ENCODE measurements at places on chromosomes 7 and 10. TPM values are rescaled to one million over a fixed set of nuclear protein-coding genes. Genes with fewer than 3 reads are reported as not detected.

GRCh38 chr10:3036155-3037021 lies 31.0 kb upstream of the PFKP start:
- DNase-seq = no peak

GRCh38 chr10:119306986-119307392 lies 99.6 kb downstream of the GRK5 start:
- DNase-seq = no peak

GRCh38 chr7:142883571-142884285 lies 1.8 kb downstream of the TRPV6 start:
- DNase-seq = no peak

DNA sequence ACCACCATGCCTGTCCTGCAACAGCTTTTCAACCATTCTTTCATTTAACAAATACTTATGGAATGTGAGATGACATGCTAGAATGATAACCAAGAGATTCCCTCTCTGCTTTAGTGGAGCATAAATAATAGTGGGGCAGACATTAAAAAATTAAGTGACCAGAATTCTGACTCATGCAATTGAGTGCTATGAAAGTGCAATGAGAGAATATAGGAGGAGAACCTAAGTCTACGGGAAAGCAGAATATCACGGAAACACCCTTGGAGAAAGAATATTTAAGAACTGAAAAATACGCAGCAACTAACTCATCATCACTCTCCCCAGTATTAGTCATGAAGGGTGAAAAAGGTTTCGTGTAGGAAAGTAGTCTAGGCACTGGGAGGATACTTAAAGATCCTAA lies 7.1 kb downstream of the KIF5B start:
- DNase-seq = no peak

DNA sequence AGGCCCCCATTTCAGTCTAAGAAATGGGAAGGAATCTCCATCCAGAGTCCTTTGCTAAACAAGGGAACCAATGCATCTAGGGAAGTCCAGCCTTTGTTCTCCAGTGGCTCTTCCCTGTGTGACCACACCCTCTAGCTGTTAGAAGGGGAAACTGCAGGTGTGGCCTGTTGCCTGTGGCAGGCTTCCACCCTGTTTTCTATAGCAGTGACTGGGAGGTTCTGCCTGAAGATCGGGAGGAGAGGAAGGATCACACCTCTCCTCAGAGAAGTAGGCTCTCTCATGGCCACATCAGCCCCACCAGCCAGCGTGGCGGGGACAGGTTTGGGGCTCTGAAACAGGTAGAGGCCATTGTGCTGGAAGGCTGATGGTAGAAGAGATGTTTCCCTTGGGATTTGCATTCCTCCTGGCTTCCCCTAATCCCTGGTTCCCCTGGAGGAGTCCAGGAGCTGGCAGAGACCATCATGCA lies 47.7 kb upstream of the TRIM8 start:
- no peak for DNase-seq

DNA sequence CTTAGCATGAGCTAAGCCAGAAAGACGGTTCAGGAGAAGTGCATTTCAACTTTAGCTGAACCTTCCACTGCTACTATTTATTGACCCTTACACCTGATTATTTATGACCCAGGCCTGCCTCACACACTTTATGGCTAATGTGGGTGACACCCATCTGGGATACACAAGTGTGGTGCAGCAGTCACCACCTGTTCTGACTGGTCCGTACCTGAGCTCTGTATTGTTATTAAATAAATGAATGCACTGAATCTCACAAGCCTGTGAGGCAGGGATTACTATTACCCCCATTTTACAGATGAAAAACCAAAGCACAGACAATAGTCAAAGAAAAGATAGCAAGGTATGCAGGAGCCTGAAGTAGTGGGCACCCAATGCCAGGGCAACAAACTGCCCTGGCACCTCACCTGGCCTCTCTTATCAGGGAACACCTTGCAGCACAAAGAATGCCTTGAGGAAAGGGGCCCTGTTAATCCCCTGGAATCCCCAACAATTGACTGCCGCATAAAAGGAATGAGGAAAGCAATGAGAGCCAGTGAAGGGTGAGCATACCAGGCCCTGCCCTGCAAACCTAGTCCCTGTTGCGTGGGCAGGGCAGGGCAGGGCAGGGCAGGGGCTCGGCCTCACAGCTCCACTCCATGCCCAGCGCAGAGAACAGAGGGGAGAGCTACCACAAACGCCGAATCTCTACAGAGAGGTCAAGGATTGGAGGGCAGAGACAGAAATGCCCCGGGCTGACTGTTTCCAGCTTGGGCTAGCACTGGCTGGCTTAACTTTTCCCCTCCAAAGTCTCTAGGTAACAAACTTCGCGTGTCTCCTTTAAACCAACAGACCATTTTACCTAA lies 1.3 kb downstream of the ANXA11 start:
- no peak for DNase-seq

GRCh38 chr7:69635555-69636185 lies 37.4 kb downstream of the AUTS2 start:
- no peak for DNase-seq

DNA sequence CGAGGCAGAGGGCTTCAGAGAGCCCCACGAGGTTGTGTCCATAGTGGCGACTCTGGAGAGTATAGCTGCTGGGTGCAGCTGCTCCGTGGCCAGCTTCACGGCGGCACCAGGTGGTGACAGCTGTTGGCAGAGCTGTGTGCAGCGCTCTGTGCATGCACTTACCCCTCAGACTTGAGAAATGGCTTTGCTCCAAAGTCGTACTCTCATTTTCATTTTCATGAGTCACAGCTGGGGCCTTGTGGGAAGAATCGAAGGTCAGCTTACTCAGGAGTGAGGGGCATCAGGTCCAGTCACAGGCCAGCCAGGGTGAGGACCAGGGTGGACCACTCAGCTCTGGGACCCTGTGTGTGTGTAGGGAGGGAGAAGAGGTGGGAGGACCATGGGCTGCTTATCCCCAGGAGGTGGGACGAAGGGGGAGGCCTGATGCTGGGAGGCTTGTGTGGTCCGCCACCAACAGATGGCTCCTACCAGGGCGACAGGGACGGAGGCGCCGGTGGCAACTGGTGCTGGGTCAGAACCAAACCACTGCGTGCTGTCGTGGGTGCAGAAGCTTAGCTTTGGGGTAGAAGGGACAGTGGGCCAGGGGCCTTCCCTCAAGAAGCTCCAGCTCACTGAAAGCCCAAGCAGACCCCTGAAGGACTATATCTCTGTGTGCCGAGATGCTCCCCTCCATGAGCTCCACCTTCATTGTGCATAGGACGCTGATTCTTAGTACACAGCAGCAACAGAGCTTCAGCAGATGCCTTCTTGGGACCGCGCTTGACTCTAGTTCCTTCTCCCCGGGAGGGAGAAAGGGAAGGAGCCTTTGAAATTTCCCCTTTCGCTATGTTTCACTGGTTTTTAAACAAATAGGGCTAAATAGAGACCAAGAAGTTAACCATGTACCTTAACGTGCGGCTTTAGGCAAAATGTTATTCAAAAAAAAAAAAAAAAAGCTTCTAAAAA lies 225.0 kb downstream of the CELF2 start:
- no peak for DNase-seq

GRCh38 chr7:78368771-78369170 lies 570.2 kb downstream of the PHTF2 start:
- no peak for DNase-seq

- no peak for DNase-seq
These were observed 17.8 kb downstream of the KCP start for GRCh38 chr7:128892521-128893250.

DNA sequence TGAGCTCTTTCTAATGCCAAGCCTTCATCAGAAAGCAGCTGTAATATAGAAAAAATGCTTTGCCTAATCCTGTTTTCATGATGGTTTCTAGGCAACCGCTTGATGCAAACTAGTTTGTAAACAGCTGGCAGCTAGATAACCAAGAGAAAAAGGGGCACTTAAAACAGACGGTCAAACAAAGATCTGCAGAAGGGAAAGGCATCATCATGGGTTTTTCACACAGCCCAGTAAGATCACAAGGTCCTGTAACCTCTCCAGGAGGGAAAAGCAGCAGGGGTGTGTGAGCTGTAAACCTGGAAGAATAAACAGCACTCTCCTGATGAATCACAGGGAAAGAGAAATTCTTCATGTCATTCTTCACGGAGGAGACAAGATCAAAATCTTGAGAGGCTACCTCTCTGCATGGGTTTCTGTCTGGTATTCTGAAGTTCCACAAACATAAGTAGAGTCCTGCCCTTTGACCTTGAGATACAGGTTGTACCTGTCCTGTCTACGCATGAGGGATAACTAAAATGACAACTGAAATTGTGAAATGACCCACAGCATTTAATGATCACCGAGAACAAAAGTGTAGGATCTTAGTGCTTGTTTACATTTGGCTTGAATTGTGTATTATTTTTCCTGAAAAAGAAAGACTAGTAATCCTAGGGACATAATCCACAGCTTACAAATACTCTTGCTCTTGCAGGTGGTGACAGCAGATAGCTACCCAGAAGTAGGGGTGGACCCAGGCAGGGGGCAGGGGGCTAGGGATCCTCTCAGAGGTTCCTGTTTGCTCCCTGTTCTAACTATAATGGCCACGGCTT lies 48.0 kb downstream of the CREB3L2 start:
- no peak for DNase-seq

DNA sequence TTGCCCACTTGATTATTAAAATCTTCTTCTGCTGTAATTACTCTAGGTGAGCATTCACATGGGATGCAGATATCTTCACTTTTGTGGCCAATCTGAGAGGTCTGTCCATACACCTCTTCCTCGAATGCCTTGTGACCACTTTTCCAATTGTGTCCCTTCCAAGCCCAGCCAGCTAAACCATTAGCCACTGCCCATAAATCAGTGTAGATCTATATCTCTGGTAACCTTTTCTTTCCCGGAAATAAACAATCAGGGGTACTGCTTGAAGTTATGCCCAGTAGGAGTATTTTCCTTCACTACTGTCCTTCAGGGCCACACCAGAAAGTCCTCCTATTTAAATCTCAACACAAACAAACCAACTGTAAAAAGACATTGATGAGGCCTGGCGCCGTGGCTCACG lies 104.6 kb upstream of the KCNMA1 start:
- DNase-seq = no peak

DNA sequence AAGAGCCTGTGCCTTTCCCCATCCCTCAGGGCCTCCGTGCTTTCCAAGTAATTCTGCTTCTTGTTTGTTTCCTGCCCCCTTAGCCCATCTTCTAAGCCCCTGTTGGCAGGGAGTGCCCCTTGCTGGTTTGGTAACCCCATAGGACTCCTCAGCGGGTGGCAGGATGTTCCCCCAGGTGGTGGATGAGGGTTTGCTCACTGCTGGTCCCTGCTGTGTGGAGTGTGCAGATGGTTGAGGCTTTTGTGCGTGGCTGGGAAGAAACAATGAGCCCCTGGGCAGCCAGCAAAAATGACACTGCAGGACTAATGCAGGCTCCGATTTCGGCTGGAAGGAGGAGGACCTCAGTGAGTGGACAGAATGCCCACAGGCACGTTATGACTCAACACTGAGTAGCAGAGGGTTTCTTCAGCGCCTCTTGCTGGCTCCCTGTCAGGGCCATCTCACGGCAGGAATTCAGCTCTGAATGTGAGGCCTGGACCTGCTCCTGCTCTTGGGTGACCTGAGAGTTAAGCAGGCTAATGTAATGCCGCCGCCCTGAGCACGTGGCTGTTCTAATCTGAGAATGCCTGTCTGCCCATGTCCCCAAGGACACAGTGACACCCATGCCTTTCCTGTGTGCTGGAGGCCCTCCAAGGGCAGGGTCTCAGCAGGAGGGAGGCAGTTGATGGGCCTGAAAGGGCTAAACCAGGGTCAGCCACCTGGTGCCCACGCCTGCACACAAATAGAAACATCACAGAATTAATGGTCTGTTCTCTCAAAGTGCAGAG lies 16.6 kb downstream of the BAG3 start:
- DNase-seq = no peak

DNA sequence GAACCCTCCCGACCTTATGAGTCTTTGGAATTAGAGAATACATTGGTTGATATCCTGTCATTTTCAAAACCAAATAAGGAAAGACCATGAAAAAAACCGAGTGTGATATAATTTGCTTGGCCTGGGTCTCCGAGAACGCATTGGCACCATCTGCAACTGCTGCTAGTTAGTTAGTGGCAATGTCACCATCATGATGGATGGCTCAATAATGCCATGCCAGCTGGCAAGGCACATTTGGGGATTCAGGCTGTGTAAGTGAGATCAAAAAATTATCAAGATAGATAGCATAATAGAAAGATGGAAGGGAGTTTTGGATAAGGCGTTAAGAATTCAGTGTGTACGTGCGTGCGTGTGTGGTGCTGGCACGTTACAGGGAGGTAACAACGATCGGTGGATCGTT lies 134.7 kb upstream of the TCERG1L start:
- DNase-seq = no peak

DNA sequence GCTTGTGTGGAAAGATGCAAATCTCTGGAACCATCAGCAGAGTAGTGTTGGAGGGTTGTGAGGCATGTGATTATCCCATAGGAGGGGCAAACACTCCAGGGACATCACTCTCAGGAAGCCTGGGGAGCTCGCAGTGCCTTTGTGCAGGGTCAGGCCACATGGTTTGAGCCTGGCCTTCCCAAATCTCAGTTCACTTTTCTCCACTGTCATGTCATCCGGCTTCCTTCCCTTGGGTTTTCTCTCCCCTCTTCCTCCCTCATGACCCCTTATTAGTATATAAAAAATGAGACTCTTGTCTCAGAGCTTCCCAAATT lies 20.4 kb downstream of the TSPAN14 start:
- DNase-seq = no peak

Gene CRYGN
- 4.3 TPM for polyA plus RNA-seq

Gene TMEM176A
- 90.3 TPM for polyA plus RNA-seq

Gene UTF1
- polyA plus RNA-seq = not detected

Gene IFIT3
- polyA plus RNA-seq = 18.7 TPM

Gene GPAM
- polyA plus RNA-seq = 17.1 TPM

Gene CYP17A1
- 2.5 TPM for polyA plus RNA-seq

Gene FAM241B
- polyA plus RNA-seq = 10.5 TPM

Gene TMEM225B
- 2.0 TPM for polyA plus RNA-seq

Gene GOLGA7B
- polyA plus RNA-seq = 0.51 TPM

Gene LIPK
- not detected for polyA plus RNA-seq

Gene EVX1
- 0.06 TPM for polyA plus RNA-seq

Gene SSC4D
- 4.5 TPM for polyA plus RNA-seq

Data from left renal cortex interstitium (tissue), 4 donors.